ENCODE measurements at places on chromosomes 5 and 9. TPM values are rescaled to one million over a fixed set of nuclear protein-coding genes. Genes with fewer than 3 reads are reported as not detected.

DNA sequence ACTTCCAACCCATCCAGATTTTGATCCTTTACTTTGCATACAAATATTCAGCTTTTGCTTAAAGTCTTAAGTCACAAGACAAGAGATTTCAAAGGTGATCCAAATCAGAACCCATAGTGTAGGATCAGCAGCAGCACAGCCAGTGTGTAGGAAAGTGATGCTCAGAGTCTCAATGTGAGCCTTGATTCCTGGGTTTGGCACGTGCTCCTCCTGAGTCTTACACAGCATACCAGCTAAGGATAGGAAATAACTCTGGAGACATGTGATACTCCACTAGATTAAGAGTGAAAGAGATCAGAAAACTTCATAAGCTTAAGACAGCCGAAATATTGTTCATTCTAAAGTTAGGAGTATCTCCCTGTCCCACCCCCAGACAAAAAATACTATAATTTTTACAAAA lies 344.9 kb downstream of the SEMA5A start:
- DNase-seq: peak; percentile 39

DNA sequence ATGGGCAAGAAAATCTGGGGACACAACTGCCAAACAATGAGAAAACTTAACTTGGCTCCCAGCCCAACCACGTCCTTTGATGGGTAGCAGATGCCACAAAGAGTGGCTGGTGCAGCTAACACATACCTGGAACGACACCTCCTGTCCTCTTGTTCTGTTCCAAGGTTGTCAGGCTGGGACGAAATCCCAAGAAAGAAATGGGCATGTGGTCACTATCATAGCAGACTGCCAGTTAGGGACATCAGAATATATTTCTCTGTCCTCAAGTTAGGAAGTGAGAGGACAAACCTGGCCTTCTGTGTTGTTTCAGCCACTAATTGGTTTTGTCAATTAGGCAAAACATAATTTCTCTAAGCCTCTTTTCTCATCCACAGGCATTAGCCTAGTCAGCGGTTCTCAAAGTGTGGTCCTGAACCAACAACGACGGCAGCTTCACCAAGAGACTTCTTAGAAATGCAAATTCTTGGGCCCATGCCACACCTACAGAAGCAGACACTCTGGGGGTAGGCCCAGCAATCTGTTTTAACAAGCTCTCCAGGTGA lies 63.4 kb downstream of the RAPGEF1 start:
- DNase-seq: no peak

DNA sequence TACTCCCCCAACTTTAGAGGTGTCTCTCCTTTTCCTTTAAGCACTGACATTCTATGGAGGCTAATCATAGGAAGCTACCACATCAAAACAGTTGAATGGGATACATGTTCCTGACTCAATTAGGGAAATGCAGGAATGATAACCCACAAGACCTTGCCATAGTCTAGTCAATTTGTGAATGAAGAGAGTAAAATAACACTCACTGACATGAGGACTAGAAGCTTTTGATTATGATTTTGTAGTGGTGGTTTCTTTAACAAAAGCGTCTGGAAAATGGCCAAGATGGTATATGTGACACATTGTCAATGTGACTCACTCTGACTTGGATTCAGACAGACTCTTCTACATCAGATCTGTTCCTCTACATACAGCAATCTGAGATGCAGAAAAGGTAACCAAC lies 13.7 kb upstream of the PRELID2 start:
- DNase-seq: no peak

Gene ADAMTS12
- 3.4 TPM for total RNA-seq

Gene ZDHHC11B
- total RNA-seq: 2.2 TPM

Gene PCDHB7
- total RNA-seq: 2.9 TPM

GRCh38 chr9:98929071-98929470 lies 14.6 kb upstream of the COL15A1 start:
- DNase-seq: no peak

Gene AQP7
- 1.5 TPM for total RNA-seq

GRCh38 chr5:167639273-167639672 lies 652.2 kb upstream of the WWC1 start:
- DNase-seq: no peak

- DNase-seq: no peak
Measured at GRCh38 chr9:114271556-114272510, 51.1 kb upstream of the ORM1 start.

Gene SPATA24
- total RNA-seq: 6.5 TPM

DNA sequence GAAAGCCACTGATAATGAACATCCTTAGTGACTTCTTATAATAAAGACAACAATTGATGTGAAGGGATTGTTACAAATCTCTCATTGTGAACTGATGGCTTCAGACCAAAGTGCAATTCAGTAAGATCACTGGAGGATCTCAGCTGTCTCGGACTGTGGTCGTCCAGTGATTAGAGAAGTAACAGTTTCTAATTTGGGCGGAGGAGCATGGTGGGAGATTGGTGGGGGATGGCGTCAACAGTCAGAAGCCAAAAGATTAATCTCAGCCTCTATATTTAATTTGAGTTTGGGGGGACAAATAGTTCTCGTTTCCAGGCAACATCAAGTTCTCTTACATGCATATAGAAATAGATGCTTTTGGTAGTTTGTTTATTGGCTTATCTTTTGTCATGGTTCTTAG lies 11.4 kb downstream of the GZMK start:
- DNase-seq: no peak

Gene C5orf34
- 1.5 TPM for total RNA-seq

DNA sequence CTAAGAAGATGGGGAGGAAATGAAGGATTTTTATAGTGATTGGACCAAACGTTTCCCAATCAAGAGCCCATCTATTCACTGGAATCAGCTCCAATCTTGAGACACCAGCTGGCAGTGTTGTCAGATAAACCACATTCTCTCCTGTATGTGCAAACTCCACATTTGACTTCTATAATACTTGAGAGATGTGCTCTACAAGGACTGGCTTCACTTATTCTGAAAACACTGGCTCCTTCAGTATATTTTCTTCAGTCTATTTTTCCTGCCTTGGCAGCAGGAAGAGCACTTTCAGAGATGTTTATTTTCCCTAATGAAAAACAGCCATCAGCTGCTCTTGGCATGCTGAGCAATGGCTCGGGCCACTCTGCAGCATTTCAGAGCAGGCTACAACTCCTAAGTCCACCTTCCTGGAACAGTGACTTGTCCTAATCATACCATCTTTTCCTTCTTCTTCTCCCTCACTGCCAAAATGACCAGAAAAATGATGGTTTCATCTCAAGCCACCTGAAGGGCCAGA lies 96.9 kb upstream of the FSTL4 start:
- no peak for DNase-seq

GRCh38 chr5:158349987-158350386 lies 491.0 kb upstream of the CLINT1 start:
- DNase-seq: no peak

Gene CAMK4
- total RNA-seq: 0.42 TPM

GRCh38 chr5:83726912-83727311 lies 6.3 kb upstream of the HAPLN1 start:
- DNase-seq: no peak

GRCh38 chr5:68032216-68032762 lies 183.3 kb upstream of the PIK3R1 start:
- DNase-seq: no peak

GRCh38 chr9:127253446-127253845 lies 11.1 kb upstream of the GARNL3 start:
- no peak for DNase-seq

Gene PCDHGA9
- total RNA-seq: 3.3 TPM

Gene PCDHGC4
- total RNA-seq: 0.91 TPM

Gene CDH9
- total RNA-seq: not detected

Gene GRIA1
- total RNA-seq: 0.63 TPM

- DNase-seq: no peak
Measured at GRCh38 chr5:41883243-41883642, 13.0 kb upstream of the OXCT1 start.

GRCh38 chr9:95611354-95611753 lies 94.6 kb upstream of the PTCH1 start:
- no peak for DNase-seq

- DNase-seq: no peak
Measured at GRCh38 chr9:135103001-135103446, 15.6 kb downstream of the OLFM1 start.

Gene FAM120AOS
- total RNA-seq: 52.0 TPM

- no peak for DNase-seq
Measured at GRCh38 chr9:135492886-135493669, 7.4 kb upstream of the MRPS2 start.

Gene PLPP6
- 6.3 TPM for total RNA-seq

DNA sequence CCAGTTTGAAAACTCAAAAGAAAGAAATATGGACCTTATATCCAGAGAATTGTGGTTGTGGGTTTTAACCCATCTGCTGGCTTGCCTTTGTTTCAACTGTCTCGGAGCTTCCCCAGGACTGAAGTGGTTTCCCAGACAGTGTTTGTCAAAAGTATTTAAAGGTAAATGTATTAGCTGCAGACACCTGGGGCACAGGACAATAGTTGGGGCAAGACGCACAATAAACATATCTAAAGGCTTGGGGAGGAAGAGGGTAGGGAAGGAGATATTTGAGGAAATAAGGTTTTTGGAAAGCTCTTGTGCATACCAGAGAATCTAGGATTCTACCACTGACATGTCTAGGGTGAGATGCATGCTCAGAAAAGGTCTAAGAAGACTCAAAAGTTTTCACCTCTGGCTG lies 99.0 kb downstream of the ADAMTS2 start:
- DNase-seq: no peak

DNA sequence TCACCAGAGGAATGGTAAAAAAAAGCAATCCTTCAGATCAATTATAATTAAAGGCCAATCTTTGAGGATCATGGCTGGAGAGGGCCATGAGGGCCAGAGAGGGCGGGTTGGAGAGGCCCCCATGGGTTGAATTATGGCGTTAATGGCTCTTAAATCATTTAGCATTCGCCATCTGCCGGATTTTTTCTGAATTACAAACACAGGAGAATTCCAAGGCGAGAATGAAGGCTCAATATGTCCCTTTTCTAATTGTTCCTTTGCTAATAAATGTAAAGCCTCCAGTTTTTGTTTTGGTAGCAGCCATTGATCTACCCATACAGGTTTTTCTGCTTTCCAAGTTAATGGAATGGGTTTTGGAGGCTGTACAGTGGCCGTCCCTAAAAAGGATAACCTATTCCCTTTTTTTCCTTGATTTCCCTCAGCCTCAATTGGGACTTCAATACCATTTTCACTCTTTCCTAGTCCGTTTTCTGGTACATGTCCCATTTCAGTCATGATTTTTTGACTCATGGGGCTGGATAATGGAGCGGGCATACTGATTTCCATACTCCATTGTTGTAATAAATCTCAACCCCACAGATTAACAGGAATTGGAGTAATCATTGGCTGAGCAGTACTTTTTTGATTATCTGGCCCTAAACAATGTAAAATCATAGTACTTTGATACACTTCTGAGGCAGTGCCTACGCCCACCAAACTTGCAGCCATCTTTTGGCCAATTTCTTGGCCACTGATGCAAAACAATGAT lies 6.7 kb upstream of the TMEM141 start:
- DNase-seq: no peak

Gene RAD1
- 22.5 TPM for total RNA-seq

DNA sequence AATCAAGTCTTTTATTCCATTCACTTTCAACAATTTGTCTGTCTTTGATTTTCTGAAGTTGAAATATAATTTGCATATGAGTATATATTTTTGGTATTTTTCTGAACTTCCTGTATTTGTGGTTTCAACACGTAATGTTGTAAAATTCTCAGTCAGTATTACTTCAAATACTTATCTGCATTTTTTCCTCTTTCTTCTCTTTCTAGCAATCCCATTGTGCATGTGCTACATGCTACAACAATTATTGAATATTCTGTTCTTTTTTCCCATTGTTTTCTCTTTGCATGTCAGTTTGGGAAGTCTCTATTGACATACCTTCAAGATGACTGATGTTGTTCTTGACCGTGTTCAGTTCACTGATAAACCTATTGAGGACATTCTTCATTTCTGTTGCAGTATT lies 5.6 kb upstream of the ANKRD18A start:
- DNase-seq: no peak

GRCh38 chr9:109776391-109776790 lies 3.6 kb upstream of the PALM2AKAP2 start:
- no peak for DNase-seq

Gene ERP44
- total RNA-seq: 12.1 TPM

DNA sequence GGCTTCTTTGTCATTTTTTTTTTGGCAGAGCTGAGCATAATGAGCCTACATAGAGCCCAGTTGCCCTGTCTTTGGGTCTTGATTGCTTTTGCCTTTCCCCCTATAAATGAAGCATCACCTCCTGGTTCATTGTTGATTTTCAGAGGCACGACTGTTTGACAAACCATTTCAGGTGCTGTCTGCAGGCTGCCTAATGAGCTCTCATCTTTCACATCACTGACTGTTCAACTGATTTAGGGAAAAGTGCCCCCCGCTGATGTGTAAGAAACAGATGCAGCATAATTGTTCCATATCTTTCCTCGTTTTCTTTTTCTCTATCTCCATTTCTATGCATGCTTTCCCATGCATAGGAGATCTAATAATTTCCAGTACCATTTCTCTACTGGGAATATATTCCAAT lies 338.6 kb downstream of the TMEM38B start:
- no peak for DNase-seq

Gene MYOT
- total RNA-seq: 26.3 TPM

GRCh38 chr5:15674716-15675115 lies 174.7 kb downstream of the FBXL7 start:
- no peak for DNase-seq

DNA sequence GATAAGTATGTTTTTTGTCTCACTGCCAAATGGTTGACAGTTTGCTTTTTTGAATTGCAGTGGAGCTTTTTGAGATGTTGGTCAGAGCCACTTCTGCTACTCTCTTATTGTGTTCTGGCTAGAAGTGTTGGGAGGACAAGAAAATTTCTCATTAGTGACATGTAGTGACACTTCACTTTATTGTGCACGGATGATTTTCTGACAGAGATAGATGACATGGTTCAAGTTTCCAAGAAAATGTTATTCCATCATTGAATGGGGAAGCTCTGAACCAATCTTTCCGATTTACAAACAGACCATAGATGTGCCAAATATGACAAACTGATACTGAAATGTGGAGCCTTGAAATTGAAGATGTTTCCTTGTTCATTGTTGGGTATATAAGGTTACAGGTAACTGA lies 558.9 kb upstream of the WWC1 start:
- no peak for DNase-seq

- DNase-seq: no peak
Measured at GRCh38 chr5:173961418-173961817, 27.6 kb upstream of the C5orf47 start.

DNA sequence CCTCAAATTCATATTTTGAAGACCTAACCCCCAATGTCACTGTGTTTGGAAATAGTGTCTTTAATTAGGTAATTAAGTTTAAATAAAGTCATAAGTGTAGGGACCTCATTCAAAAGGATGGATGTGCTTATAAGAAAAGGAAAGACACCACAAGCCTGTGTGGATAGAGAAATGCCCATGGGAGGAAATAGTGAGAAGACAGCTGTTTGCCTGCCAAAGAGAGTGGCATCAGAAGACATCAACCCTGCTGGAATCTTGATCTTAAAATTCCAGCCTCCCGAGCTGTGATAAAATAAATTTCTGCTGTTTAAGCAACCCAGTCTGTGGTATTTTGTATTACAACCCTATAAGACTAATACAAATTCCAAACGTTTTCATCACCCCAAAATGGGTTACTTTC lies 1867.9 kb upstream of the NUDT12 start:
- no peak for DNase-seq

Gene BRINP1
- total RNA-seq: not detected
